Stimulated activated CD4-positive, alpha-beta T cell treated with anti-CD3 and anti-CD28 coated beads, TNF-alpha, amount 100 ng/mL, for 48 hours (primary cell): ENCODE measurements at places on chromosomes 3 and 15.

DNA sequence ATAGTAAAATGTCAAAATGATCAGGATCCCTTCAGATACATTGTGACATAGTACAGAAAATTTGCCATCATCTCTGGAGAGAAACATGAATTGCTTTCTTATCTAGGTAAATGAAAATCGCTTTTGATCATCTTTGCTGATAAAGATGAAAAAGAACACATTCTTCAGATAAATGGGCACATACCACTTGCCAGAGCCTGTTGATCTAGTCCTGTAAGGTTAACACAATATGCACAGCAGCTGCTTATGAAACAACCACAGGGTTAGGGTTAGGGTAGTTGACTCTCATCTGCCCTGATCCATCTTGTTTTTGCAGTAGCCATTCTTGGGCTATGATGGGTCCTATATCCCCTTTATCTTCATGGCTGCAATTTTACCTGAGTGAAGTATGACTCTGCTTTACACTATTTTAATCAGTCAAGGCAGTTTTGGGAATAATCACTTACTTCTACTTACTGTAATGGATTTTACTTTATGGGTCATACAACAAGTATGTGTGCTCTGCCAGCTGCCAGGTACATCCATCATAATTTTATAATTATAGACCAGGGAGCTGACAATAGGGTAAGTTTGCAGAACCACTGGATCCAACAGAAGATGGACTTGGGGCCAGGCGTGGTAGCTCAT lies 12.6 kb upstream of the SPINK8 start:
- no peak for DNase-seq

DNA sequence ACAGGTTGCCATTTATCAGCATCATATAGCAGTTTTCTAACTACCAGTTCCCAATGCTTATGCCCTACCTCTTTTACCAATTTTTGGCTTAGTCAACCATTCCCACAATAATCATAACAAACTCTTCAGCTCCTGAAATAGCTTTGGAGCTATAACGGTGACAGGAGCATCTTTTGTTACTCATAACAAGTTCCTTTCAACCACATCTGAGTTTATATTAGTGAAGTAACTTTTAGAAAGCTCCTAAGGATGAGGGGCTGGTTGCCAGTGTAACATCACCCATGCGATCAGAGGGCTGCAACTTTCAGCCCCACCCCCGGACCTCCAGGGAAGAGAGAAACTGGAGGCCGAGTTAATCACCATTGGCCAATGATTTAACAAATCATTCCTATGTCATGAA lies 495.3 kb upstream of the RASGRP1 start:
- DNase-seq = no peak

- DNase-seq = no peak
Measured at GRCh38 chr3:19543212-19543841, 390.7 kb downstream of the EFHB start.

- DNase-seq = no peak
Measured at GRCh38 chr3:102332205-102332604, 102.6 kb upstream of the ZPLD1 start.

- no peak for DNase-seq
Measured at GRCh38 chr3:13077431-13078162, 4.4 kb upstream of the IQSEC1 start.

DNA sequence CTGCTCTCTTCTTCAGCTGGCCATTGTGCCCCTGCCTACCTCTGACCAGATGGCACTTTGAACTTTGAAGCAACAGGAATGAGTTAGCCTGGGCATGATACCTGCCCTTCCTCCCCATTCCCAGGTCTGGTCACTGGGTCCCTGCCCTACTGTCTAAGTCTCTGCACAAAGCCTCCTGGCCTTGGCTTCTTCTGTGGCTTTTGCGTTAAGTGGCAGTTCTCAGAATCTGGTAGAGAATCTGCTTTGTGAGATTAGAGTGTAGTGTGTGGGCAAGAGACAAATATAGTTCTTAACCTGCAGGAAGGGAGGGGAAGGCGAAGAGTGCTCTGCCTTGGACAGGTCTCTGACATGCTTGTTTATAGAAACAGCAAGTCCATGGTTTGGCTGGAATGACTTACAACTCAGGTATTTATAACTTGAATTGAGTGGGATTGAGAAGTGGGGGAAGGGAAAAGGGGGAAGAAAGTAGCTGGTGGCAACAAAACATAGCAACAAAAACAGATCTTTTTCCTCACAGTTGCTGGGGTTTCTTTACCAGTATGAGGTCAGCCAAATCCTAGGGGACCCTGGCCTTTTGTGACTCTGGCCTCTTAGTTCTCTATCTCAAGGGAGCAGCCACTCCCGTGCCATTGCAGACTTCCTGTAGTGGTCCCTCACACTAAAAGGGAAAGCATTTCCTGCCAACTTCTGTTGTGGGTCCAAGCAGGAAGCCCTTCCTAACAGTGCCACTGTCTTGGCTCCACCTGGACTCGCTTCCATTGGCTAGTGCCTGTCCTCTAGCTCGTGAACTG lies 16.7 kb downstream of the MAPKBP1 start:
- no peak for DNase-seq

DNA sequence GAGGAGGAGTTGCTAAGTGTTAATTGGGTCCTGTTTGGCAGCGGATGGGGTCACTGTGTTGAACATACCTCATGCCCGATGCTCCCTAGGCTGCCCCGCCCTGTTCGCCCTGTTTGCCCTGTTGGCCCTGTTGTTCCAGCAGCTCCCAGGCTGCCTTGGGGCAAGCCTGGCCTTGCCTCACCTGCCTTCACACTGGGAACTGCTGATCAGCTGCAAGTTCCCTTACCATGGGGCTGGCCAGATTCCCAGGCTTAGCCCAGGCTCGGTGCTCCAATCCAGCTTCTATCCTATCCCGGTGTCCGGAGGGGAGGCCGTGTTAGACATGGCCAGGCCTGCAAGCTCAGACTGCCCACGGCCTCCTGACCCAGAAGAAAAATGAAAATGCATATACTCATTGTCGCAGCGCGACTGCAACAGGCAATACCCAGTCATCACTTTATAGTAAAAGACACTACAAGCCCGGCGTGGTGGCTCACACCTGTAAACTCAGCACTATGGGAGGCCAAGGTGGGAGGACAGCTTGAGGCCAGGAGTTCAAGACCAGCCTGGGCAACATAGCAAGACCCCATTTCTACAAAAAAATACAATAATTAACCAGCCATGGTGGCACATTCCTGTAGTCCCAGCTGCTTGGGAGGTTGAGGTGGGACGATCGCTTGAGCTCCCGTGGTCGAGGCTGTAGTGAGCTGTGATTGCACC lies 42.9 kb upstream of the ZNF710 start:
- no peak for DNase-seq

- DNase-seq = no peak
Measured at GRCh38 chr3:179236669-179237301, 14.1 kb downstream of the KCNMB3 start.

DNA sequence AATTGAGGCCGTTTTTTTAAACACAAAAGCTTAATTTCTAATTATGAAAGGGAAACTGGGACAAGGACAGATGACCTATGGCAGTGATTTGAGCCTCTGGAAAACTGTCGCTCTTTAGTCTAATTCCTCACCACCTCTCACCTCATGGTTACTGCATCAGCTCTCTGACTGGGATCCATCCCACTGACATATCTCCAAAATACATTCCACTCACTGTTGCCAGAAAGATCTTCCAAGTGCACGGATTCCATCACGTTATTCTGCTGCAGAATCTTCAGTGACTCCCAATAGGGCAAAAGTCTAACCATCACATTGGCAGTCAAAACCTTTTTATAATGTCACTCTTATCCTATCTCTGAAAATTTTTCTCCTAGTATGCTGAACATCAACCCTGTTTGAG lies 132.3 kb upstream of the MB21D2 start:
- DNase-seq = no peak

DNA sequence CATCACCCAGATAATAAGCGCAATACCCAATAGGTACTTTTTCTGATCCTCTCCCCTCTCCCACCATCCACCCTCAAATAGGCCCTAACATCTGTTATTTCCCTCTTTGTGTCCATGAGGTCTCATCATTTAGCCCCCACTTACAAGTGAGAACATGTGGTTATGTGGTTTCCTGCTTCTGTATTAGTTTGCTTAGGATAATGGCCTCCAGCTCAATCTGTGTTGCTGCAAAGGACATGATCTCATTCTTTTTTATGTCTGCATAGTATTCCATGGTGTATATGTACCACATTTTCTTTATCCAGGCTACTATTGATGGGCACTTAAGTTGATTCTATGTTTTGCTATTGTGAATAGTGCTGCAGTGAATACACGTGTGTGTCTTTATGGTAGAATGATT lies 165.4 kb downstream of the MBNL1 start:
- DNase-seq = no peak

- DNase-seq = no peak
Measured at GRCh38 chr15:42085236-42085605, 9.1 kb downstream of the PLA2G4D start.

GRCh38 chr15:57606816-57607215 lies 15.1 kb downstream of the MYZAP start:
- no peak for DNase-seq

DNA sequence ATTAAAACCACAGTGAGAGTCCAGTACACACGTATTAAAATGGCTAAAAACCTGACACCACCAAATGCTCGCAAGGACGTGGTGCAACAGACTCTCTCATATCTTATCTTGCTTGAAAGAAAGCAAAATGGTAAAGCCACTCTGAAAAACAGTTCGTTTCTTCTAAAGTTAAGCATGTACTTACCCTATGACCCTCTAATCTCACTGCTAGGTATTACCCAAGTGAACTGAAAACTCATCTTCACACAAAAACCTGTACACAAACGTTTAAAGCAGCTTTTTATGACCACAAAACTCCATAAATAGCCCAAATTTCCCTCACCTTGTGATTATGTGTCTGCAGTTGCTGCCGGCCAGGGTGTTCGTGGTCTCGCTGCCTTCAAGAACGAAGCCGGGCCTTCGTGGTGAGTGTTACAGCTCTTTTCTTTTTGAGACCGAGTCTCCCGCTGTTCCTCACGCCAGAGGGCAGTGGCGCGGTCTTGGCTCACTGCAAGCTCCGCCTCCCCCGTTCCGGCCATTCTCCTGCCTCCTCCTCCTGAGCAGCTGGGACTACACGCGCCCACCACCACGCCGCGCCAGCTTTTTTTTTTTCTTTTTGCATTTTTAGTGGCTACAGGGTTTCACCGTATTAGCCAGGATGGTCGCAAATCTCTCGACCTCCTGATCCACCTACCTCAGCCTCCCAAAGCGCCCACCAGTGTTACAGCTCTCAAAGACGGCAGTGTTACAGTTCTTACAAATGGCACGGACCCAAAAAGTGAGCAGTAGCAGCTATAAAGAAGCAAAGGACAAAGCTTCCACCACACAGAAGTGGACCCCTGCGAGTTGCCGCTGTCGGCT lies 165.4 kb downstream of the TJP1 start:
- no peak for DNase-seq

DNA sequence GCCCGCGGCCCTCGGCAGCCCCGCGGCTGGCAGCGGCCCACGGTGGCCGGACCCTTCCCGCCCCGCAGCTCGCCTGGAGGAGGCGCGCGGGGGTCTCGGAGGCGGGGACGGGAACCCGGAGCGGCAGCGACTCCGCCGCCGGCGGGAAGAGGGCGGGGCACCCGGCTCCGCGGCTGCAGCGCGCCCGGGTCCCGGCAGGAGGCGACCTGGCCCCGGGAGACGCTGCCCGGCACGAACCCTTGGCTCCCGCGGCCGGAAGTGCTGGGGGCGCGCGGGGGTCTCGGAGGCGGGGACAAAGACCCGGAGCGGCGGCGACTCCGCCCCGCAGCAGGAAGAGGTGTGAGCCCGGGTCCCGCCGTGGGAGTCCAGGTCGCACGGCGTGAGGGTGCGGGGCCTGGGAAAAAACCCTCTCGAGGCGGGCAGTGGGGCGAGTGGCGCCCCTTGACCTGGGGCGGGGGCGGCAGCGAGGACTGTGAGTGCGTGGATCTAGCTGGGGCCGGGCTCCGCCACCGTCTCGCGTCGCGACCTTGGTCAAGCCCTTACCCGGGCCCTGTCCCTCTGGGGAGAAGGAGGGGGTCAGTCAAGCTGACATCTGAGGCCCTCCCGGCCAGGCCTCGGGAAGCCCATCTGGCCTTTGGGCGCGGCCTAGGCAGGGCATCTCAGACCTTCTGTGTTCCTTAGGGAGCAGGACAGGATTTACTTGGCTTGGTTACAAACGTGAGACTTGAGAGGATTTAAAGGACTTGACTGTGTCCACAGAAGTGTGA lies at the start of gene CIB2:
Gene CIB2, minus strand, starts transcription at position 151 of the 767 bp plus-strand sequence. CDS start 230 bp downstream, outside the sequence.
- DNase-seq = peak; percentile 67

DNA sequence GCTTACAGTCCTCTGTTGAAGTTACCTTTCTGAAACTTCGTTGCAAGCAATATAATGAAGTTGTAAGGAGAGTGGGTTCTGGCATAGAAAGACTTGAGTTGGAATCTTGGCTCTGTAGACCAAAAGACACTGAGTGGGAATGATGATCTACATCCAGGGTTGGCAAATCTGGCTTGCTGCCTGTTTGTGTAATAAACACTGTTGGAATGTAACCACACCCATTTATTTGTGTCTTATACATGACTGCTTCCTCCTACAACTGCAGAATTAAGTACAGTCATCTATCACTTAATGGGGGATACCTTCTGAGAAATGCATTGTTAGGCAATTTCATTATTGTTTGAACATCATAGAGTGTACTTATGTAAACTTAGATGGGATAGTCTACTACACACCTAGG lies 178.4 kb upstream of the SUCLG2 start:
- DNase-seq = no peak

- no peak for DNase-seq
Measured at GRCh38 chr3:11346416-11346815, 74.2 kb downstream of the ATG7 start.

- no peak for DNase-seq
Measured at GRCh38 chr3:191328383-191328961, 722 bp upstream of the CCDC50 start.

GRCh38 chr3:127962937-127963336 lies 47.9 kb downstream of the KBTBD12 start:
- no peak for DNase-seq

- no peak for DNase-seq
Measured at GRCh38 chr3:122091602-122092295, 36.6 kb downstream of the CD86 start.

DNA sequence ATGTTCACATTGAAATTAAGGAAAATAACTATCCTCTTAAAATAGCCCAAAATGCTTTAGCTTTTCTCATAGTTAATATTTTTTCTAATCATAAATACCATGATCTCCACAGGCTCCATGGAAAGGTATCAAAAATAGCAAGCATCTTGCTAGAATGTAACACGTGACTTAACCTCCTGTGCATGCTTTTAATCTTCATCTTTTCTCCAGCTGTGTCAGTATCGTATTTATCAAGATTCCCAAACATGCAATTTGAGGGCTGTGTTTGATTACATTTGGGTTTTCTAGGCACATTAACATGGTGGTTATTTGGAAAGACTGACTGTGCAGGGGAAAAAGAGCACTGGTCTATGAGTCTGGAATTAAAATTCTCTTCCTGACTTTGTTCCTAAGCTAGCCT lies 472.5 kb upstream of the MCTP2 start:
- DNase-seq = no peak

DNA sequence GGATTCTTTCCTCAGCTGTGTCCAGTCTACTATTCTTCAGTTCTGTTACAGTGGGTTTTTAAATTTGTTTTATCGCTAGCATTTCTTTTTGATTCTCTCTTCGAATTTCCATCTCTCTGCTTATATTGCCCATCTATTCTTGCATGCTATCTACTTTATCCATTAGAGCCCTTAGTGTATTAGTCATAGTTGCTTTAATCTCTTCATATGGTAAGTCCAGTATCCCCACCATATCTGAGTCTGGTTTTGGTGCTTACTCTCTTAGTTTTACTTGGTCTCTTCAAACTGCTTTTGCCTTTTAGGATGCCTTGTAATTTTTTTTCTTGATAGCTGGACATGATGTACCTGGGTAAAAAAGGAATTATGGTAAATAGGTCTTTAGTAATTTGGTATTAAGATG lies 9.1 kb downstream of the TIMMDC1 start:
- DNase-seq = no peak
